Activated CD4-positive, alpha-beta T cell treated with anti-CD3 and anti-CD28 coated beads, Interleukin-2, amount 50 U/mL, for 4 hours (primary cell): ENCODE measurements at places on chromosomes 3 and 15.

- no peak for DNase-seq
These were observed 1014.1 kb upstream of the SEMA6D start for GRCh38 chr15:46703020-46703861.

GRCh38 chr15:95763426-95763825 is 567.1 kb upstream of the NR2F2 start:
- DNase-seq = no peak

DNA sequence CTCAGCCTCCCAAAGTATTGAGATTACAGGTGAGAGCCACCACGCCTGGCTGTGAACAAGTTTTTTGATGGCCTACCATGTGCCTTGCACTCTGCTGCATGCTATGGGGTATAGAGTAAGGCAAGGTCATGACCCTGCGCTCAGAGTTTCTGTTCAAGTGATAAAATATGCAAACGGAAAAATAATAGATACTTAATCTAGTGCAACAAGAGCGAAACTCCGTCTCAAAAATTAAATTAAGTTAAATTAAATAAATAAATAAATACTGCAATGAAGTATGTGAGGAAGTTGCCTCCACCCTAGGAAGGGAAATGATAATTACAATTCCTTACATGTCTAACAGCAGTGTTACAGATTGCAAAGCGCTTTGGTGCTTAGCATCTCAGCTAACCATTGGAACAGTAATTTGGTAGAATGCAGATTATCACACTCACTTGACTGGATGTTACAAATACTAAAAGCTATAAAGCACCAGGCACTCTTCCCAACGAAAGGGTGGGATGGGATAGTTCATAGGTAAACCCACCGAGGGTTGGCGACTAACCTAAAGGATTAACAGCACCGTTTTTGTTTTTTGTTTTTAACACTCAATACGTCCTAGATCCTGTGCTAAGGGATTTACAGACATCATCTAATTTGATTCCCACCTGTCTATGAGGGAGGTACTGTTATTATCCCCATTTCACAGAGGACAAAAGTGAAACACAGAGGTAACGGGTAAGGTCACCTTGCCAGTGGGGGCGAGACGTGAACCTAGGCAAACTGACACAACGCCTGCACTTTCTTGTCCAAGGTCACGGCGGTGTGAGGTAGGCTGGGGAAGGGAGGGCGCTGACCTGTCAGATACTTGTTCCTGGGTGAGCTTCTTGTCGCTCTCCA is 793 bp upstream of the FANCD2 start:
- DNase-seq = no peak

DNA sequence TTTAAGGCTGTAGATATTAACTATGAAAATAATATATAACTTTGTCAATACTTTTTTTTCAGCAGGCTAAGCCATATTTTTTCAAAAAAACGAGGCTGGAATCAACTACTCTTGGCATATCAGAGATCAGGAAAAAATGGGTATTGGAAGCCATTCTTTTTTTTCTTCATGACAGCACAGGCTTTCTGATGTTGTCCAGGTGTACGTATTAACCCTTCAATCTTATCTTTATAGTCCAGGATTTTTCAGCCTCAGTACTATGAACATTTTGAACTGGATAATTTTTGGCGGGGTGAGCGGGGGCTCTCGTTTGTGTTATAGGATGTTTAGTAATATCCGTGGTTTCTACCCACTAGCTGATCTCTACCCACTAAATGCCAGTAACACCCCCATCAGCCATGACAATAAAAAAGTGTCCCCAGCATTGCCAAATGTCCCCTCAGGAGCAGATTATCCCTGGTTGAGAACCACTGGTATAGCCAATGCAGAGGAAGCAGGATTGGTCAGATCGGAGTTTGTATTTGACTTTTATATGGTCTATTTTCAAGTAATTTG is 52.0 kb downstream of the PLCL2 start:
- no peak for DNase-seq
